ENCODE measurements at places on chromosomes 12 and 14.

DNA sequence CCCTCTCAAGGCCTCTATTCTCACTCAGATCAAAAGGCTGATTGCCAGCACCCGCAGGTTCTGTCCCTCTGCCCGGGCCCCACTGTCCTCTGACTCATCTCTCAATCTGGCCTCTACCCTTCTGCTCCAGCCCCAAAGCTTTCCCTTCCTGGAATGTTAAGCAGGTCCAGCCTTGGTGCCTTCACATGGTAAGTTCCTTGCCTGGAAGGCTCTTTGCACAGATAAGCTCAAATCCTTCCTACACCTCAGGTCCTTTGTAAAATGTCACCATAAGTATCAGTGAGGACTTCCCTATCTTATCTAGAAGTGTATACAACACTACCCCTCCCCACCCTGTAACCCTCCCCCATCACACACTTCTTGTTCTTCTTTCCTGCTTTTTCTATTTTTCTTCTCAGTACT, 22.2 kb downstream of the LPCAT3 start:
- DNase-seq, result no peak

DNA sequence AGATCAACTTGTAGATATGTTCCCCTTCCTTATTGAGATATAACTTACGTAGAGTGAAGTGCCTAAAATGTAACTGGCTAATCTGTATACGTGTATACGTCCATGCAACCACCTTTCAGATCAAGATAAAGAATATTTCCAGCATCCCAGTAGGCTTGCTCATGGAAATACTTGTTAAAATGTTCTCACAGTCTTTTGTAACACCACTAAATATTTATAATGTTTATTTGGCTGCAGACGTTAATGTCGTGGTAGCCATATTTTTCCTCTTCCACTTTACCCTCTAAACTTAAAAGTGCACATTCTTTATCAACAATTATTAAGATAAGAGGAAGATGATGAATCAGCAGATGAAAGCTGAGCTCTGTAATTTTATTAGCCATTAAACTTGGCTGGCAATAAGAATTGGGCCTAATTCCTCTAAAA, 447.4 kb downstream of the AEBP2 start:
- DNase-seq, result no peak

GRCh38 chr12:51311389-51311788, 12.6 kb downstream of the BIN2 start:
- no peak for DNase-seq

- peak; percentile 36 for DNase-seq
These were observed 5.2 kb upstream of the HSP90B1 start for GRCh38 chr12:103924761-103925641.

DNA sequence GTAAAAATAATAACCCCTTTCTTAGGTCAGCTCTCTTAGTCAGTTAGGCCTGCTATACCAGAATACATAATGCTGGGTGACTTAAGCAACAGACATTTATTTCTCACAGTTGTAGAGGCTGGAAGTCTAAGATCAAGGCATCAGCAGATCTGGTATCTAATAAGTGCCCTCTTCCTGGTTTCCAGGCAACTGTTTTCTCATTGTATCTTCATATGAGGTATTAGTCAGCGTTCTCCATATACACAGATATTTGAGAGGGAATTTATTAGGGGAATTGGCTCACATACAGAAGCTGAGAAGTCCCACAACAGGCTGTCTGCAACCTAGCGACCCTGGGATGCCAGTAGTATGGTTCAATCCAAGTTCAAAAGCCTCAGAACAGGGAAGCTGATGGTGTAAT, 896.0 kb downstream of the GALC start:
- DNase-seq, result no peak

DNA sequence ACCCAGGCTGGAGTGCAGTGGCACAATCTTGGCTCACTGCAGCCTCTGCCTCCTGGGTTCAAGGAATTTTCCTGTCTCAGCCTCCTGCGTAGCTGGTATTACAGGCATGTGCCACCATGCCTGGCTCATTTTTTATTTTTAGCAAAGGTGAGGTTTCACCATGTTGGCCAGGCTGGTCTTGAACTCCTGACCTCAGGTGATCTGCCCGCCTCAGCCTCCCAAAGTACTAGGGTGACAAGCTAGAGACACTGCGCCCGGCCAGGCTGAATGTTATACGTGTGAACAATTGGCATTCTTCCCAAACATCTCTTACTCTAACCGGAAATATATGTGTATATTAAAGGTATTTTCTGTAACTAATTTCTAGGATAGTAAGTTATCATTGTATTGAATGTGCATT, 13.2 kb upstream of the LIMA1 start:
- no peak for DNase-seq

DNA sequence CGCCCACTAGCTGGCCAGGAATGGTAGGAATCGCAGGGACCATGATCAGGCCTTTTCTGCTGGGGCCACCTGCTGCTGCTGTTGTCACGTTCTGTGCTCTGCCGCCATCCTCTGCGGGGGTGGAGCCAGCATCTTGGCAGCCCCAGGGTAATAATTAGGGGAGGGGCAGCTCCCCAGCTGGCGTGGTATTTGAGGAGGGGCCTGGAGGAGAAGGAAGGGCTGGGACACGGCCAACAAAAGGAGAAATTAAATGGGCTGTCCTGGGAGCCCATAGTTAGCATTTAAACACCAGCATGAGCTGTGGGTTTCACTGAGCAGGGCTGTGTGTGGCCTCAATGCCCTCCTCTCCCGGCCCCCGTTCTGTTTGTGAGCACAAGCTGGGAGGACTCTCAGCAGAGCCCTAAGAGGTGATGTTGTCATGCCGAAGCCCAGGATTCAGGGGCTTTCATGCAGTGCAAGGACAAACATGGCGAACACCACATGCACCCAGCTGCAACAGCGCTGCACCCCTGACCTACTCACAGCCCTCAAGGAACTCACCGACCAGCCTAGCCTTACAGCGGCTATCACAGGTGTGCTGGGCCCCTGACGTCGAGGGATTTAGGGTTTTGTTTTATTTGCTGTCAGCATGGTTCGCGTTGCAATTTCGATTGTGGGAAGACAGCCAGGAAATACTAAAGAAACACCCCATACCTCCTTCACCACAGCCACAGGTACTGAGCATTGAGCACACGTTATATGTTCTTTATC, 324.3 kb downstream of the CACNA1C start:
- DNase-seq, result no peak

- no peak for DNase-seq
These were observed 213.0 kb downstream of the MON2 start for GRCh38 chr12:62679608-62680007.

Data from stimulated activated CD4-positive, alpha-beta T cell treated with anti-CD3 and anti-CD28 coated beads, Interleukin-4, amount 100 ng/mL, for 48 hours (primary cell).